NAMALWA (cell line): ENCODE measurements at places on chromosomes 7 and 10.

DNA sequence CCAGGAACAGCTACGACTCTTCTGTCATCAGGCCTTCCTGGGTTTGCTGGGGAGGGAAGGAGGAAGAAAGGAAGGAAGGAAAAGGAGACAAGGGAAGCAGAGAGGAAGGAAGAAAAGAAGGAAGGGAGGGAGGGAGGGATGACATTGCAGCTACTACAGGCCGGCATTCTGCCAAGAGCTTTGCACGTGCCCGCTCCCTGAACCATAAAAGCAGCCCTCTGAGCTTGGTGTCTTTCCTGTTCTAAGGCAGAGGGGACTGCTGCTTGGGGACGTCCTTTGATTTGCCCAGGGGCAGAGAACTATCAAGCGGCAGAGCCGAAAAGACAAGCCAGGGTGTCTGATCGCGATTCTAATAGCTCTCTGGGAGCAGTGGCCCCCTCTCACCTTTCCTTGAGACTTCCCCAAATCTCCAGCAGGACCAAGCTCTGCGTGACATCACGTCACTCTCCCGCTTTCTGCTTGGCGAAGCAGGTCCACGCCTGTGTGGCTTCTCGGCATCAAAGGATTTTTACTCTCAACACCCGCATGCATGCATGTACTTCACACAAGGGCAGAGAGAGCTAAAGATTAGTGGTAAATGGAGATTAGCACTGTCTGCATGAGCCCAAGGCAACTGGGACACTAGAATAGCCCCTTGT, 167.8 kb upstream of the AUTS2 start:
- DNase-seq: peak; percentile 49

GRCh38 chr10:5532618-5533097, 7.9 kb downstream of the CALML3 start:
- no peak for DNase-seq

- no peak for DNase-seq
These were observed 27.1 kb upstream of the KCNMA1 start for GRCh38 chr10:77664696-77665095.

DNA sequence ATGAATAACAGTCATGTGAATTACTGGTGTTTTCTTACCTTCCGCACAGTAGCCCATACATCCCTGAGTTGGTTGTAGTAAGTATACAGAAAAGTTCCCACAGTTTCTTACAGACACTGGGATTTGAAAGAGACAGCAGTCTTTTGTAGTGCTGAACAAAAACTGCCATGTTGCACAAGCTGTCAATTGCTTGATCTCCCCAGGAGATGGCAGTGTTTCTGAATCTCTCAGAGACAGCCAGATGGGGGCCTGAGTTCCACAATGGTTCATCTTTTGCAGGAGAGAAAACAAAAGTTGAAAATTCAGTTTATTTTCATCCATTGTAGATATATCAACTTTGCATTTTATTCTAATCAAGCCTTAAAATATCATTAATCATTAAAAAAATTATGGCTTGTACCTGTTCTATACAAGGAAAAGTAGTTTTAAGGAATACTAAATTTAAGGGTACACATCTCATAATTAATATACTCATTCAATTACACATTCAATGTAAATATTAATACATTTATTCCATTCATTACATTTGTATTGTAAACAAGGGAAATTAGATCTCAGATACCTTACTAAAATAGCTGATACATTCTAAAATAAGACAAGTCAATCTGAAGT, 14.5 kb downstream of the VWDE start:
- peak; percentile 83 for DNase-seq

DNA sequence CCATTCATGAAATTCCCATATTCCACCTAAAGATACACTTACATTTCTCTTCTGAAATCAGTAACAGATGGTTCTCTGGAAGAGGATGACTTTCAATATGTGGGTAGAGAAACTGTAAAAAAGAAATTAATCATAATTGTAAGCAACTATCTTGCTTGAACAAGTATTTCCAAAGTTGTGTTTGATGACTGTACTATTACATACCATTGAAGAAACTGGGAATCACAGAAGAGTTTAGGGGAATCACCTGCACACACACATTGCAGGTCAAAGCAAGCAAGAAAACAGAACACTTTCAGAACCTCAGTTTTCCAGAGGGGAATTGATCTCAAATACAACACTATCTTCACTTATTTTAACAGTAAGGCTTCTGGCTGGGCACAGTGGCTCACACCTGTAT, 33.6 kb downstream of the GSAP start:
- DNase-seq: no peak

GRCh38 chr10:93995598-93996271, 2.0 kb downstream of the PLCE1 start:
- DNase-seq: no peak
